NCI-H774 (cell line): ENCODE measurements at places on chromosomes 1 and 21.

- no peak for DNase-seq
Measured at GRCh38 chr1:226886122-226886901, 15.9 kb downstream of the PSEN2 start.

DNA sequence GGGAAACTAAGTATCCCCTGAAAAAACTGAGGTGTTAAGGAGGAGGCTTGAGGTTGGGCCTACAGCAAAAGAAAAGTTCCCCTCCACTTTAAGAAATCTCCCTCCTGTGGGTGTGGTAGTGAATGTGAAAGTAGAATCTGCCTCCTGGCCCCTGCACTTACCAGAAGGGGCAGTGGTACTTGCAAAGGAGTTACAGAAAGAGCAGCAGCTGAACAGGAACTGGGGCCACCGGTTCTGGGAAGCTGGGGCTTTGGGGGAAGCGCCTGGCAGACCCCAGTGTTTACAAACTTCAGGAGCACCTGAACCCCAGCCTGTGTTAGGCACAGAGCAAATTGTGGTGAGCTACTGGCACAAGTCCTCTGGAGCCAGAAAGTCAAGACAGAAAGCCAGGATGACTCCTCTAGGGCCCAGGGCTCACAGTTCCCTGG is 250.2 kb upstream of the FGGY start:
- DNase-seq, result no peak

DNA sequence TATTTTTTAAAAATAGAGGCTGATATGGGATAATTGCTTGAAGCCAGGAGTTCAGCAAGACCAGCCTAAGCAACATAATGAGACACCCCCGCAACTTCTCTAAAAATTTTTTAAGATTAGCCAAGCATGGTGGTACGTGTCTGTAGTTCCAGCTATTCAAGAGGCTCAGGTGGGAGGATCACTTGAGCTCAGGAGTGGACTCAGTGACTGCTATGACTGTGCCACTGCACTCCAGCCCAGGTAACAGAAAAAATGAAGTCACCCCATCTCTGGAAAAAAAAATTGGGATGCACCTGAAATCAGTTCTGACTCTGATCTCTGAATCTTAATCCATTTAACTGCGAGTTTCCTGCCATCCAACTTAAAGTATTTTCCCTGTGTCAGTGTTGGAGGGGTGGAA is 124.2 kb downstream of the MRPS6 start:
- DNase-seq, result no peak

DNA sequence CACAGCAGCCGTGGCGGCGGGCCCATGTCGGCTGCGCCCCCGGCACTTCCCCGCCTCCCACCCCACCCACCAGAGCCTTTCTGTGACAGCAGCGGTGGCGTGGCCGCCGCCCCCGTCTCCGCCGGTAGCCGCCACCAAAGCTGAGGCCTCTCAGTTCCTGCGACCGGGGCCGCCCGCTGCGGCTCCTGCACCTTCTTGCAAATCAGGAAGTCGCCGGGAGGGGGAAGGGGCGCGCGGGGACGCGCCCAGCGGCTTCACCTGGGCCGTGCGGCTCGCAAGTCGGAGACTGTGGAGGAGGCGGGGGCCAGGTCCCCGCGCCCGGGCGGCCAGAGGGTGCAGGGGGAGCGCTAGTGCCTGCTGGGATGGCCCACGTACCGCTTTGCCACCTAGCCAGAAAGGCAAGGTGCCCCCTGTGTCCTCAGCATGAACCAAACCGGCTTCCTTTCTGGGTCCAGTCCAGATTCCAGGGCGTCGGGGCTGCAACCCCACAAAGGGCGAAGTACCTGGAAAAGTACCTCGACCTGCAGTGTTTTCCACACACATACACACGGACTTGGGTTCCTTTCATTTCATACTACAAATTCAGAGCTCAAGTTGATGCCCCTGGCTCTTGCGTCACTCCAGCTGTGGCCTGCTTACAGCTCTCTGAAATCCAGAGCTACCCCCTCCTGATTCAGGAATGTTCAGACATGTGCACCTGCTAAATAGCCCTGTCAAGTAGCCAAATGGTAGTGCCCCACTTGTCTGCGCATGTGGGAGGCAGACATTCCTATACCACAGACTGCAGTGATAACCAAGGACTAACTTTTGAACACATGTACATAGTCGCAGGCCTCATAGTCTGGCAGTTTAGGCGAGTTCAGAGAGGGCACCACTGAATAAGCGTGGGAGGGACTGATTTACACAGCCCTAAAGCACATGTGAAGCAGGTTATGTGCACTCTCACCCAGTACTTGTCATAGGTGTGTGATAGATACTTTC is at the start of gene DENND1B:
TSS of gene DENND1B (minus strand) at position 199 of the 981 bp plus-strand sequence. CDS start 325 bp downstream, outside the sequence.
- DNase-seq, result peak; percentile 62

DNA sequence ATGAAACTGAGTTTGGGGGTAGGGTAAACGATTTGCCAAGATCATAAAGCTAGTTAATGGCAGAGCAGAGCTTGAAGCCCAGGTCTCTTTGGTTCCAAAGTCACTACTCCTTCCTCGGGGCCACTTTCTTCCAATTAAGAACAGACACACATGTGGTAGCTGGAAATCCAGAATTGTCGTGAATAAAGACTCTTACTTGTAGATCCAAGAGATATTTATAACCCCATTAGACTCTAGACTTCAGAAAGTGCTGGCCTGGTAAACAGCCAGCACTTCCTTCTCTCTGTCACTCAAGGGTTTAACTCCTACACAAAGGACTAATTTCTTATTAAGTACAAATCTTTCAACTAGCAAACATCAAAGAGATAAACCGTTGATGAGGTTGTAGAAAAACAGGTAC is 2.7 kb downstream of the FAM163A start:
- DNase-seq, result no peak

DNA sequence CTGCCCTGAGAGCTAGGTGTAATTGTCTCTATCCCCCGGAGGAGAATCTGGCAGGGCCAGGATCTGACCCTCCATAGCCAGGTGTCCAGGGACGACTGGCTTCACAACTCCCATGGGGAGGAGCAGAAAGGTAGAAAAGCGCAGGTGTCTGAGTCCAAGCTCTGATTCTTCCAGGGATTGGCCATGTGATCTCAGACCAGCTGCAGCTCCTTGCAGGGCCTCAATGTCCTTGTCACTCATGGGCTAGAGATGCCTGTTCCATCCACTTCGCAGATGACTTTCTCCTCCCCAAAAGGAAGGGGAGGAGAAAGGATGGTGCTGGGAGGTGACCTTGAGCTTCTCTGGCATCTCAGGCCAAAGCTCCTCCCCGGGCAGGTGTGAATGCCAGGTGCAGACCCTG is 22.7 kb downstream of the HSPG2 start:
- DNase-seq, result no peak

DNA sequence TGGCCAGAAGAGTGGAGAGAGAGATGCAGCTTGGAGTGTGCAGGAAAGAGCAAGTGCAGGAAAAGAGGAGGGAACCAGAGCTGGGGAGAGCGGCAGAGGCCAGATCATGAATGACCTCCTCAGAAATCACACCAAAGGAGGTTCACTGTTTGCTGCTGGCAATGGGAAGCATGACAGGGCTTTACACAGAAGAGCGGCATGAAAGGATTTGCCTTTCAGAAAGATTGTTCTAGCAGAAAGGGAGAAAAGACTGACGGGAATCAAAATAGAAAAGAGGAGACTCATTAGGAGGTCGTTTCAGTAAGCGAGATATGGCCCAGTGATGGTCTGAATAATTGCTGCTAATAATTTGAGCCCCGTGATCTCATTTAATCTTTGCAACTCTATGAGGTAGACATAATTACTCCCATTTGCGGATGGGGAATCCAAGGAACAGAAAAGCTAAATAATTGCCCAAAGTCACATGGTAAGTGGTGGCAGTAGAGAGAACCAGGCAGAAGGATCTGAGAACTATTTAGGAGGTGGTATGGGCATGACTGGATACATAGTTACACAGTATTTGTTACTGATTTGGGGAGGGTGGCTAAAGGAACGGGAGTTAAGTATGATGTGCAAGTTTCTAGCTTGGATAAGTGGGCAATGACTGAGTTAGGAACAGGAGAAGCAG is 12.5 kb upstream of the HNRNPR start:
- no peak for DNase-seq
